ENCODE measurements at places on chromosomes 3 and 15. TPM values are rescaled to one million over a fixed set of nuclear protein-coding genes. Genes with fewer than 3 reads are reported as not detected.

GRCh38 chr3:21839592-21839991 lies 88.6 kb upstream of the ZNF385D start:
- DNase-seq = no peak
- no peaks in the 10 kb centered on the region for H3K4me1 ChIP-seq
- no peak overlapping the region for H3K4me3 ChIP-seq
- H3K27ac ChIP-seq = no peak overlapping the region
- H3K36me3 ChIP-seq = no peaks in the 10 kb centered on the region

DNA sequence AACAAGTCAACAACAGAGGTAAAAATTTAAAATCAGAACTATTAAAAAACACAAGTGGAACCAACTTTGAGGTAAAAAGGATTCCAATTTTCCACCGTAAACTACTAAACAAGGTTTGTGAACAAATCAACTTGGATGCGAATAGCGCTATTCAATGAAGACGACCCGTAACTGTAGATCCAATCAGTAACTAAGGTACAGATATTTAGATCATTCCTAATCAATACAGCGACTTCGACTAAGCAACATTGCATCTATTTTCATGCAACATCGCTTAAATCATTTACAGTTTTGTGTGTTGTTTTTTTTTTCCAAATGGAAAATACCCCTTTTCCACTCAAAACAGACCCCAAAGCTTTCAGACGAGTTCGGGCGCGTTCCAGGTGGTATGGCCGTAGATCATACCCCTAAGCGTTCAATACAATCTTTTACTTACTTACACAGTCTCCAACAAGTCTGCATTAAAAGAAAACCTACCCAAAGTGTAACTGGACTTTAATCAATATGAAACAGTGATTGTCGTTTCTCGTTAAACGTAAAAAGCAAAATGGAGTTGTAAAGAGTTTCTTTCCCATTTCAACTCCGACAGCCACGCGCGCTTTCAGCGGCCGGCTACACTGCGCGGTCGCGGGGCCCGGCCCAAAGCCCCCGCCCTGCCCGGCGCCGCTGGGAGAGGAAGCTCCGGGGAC lies 786 bp downstream of the RHOA start:
- H3K27ac ChIP-seq = peak overlapping the region; percentile 93
- no peaks in the 10 kb centered on the region for H3K36me3 ChIP-seq
- DNase-seq = no peak

DNA sequence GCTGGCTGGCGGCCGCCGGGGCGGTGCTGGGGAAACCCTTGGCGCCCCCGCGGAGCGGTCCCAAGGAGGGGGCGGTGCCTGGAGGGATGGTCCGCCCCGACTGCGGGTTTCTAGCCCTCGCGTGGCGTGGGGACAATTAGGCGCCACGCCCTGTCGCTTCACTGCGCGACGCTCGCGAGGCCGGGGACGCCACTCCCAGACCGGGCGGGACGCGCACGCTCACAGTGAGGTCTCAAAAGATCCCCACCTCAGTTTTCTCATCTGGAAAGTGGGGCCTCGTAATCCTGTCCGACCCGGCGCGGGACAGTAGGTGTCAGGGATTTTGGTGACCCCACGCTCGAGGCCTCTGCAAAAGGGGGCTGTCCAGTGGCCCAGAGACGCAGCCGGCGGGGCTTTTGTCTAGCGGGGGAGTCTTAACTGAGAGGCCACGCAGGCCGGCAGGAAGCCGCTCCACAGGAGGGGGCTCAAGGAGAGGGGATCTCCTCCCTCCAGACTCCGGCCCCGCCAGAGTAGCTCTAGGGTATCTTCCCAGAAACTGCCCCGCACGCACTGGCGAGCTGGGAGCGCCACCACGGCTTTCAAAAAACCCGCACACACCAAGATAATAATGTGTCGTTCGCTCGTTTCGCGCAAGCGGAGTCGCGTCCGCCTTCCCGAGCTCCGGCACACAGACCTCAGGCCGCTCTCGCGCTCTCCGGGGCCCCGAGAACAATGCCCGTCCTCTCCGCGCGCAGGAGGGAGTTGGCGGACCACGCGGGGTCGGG lies 710 bp upstream of the CLK3 start:
- H3K27me3 ChIP-seq = no peaks in the 10 kb centered on the region
- H3K27ac ChIP-seq = peak overlapping the region; percentile 99
- DNase-seq = peak; percentile 92
- H3K4me1 ChIP-seq = peaks cover 36% of the 10 kb centered on the region

Gene TERC
- 15.6 TPM for total RNA-seq

GRCh38 chr3:74267588-74268184 lies 346.8 kb downstream of the CNTN3 start:
- H3K27me3 ChIP-seq = no peaks in the 10 kb centered on the region
- H3K4me1 ChIP-seq = no peaks in the 10 kb centered on the region
- no peaks in the 10 kb centered on the region for H3K36me3 ChIP-seq
- DNase-seq = no peak
- H3K4me3 ChIP-seq = no peak overlapping the region

Gene CYP8B1
- not detected for total RNA-seq

Gene CYP19A1
- not detected for total RNA-seq

- no peaks in the 10 kb centered on the region for H3K36me3 ChIP-seq
- no peaks in the 10 kb centered on the region for H3K27me3 ChIP-seq
- DNase-seq = no peak
- H3K4me1 ChIP-seq = no peaks in the 10 kb centered on the region
Observed at GRCh38 chr3:25405335-25405734, 22.7 kb upstream of the RARB start.

Gene LRTM1
- not detected for total RNA-seq

GRCh38 chr3:73535137-73535536 lies 89.6 kb downstream of the PDZRN3 start:
- no peak for DNase-seq
- no peak overlapping the region for H3K27ac ChIP-seq
- no peak overlapping the region for H3K4me3 ChIP-seq
- H3K4me1 ChIP-seq = no peaks in the 10 kb centered on the region
- no peaks in the 10 kb centered on the region for H3K27me3 ChIP-seq
- H3K36me3 ChIP-seq = no peaks in the 10 kb centered on the region

DNA sequence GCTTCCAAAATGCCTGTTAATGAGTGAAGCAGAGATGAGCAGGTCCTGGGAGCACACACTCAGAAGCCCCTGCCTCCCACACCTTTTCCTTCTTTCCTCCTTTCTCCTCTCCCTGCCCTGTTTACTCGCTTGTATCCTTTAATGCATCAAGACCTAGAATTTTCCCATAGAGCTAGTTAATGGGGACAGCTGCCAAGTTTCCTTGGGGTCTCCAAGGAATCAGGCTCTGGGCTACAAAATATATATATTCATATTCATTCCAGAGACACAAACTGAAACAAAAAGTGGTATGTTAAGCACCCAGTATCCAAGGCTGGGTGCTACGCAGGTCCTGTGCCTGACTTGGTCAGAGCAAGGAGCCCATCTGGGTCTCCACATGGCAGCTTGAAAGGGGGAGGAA lies 235.6 kb downstream of the MYRIP start:
- DNase-seq = no peak
- no peaks in the 10 kb centered on the region for H3K36me3 ChIP-seq
- H3K4me3 ChIP-seq = no peak overlapping the region
- no peaks in the 10 kb centered on the region for H3K27me3 ChIP-seq
- no peaks in the 10 kb centered on the region for H3K4me1 ChIP-seq

DNA sequence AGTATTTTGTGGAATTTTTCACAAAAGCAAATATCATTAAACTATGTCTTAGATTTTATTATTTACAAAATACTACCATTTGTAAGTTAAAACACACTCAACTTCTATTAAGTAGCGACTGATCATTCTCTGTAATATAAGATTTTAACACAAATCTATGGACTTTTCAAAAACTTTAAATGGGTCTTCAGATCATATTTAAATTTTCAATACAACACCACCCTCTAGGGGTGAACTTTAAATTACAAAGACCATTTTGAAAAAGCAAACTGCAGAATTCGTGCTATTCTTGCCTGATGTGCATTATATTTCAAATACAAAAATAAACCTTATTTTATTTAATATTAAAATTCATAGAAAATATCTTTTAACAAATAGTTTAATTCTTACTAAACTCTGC lies 8.2 kb upstream of the VGLL4 start:
- DNase-seq = peak; percentile 35
- no peak overlapping the region for H3K4me3 ChIP-seq
- no peaks in the 10 kb centered on the region for H3K4me1 ChIP-seq

DNA sequence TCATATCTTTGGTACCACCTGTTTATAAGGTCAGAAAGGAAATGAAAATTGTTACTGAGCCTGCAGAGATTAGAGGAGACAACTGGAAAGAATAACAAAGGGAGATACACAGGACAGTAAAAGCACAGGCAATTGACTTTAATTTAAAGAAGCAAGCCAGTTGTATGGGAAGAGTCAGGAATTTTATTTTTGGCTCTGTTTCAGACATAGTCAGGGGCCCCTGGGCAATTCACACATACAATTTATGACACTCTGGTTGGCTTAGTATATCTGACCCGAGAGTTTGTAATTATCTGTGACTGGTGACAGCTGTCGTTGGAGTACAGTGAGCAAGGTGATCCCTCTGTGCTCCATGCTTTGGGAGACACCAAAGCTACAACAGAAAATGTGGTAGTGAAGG lies 591.9 kb upstream of the NECTIN3 start:
- no peak overlapping the region for H3K4me3 ChIP-seq
- H3K27ac ChIP-seq = no peak overlapping the region
- H3K4me1 ChIP-seq = no peaks in the 10 kb centered on the region
- H3K27me3 ChIP-seq = no peaks in the 10 kb centered on the region

GRCh38 chr3:163490119-163490518 lies 1588.2 kb downstream of the SI start:
- no peaks in the 10 kb centered on the region for H3K27me3 ChIP-seq
- no peaks in the 10 kb centered on the region for H3K36me3 ChIP-seq
- DNase-seq = no peak

GRCh38 chr3:73433687-73434086 lies 191.1 kb downstream of the PDZRN3 start:
- H3K27ac ChIP-seq = no peak overlapping the region
- H3K27me3 ChIP-seq = no peaks in the 10 kb centered on the region
- H3K4me3 ChIP-seq = no peak overlapping the region
- H3K4me1 ChIP-seq = no peaks in the 10 kb centered on the region
- no peaks in the 10 kb centered on the region for H3K36me3 ChIP-seq
- DNase-seq = no peak

- no peak for DNase-seq
- no peak overlapping the region for H3K4me3 ChIP-seq
- H3K4me1 ChIP-seq = peaks cover 21% of the 10 kb centered on the region
- no peak overlapping the region for H3K27ac ChIP-seq
Observed at GRCh38 chr15:58491499-58492202, 59.9 kb downstream of the LIPC start.

Gene LYZL4
- total RNA-seq = not detected

- no peaks in the 10 kb centered on the region for H3K36me3 ChIP-seq
- H3K27ac ChIP-seq = no peak overlapping the region
- DNase-seq = no peak
Observed at GRCh38 chr3:165643425-165643824, 193.8 kb downstream of the BCHE start.

DNA sequence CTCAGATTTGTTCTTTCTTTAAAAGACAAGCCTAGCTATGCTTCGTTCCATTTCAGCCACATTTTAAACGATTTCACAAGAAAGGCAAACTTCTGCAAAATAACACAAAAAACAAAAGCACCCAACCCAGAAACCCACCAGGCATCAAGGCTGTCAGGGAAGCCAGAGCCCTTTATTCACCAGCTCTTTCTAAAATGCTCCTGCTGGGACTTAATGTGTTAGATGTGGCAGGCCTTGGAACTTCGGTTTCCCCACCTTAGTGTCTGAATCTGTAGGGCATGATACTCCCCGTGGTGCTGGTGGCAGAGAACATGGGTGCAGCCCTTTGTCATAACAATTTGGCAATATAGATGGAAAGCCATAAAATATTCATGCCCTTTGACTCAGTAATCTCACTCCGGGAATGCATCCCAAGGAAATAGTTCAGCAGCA lies 56.8 kb upstream of the LCTL start:
- no peaks in the 10 kb centered on the region for H3K27me3 ChIP-seq
- no peak overlapping the region for H3K4me3 ChIP-seq
- H3K4me1 ChIP-seq = no peaks in the 10 kb centered on the region
- H3K36me3 ChIP-seq = no peaks in the 10 kb centered on the region

Gene CCR9
- 4.0 TPM for total RNA-seq

DNA sequence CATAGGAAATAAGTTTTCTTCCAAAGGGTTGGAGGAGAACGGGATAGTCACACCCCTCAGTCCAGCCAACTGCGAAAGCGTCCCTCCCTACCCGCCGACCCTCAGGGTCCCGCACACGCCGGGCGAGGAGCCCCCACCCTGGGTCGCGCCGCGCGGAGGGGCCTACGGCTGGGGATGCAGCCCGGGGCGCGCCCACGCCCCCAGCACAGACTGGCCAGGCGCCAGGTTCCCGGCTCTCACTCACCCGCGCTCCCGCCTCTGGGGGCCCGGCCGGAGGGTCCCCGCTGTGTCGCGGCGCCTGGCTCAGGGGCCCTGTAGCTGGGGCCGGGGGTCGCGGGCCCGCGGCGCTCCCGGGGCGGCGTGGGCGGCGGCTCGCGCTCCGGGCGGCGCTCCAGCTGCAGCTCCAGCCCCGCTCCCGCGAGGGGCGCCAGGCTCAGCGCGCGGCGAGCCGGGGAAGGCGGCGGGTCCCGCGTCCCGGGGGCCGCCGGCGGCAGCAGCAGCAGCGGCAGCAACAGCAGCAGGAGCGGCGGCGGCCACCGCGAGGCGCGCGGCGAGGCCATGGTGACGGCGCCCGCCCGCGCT lies 375 bp downstream of the HEG1 start:
- H3K36me3 ChIP-seq = no peaks in the 10 kb centered on the region
- peak overlapping the region; percentile 60 for H3K4me3 ChIP-seq
- peak overlapping the region; percentile 73 for H3K27ac ChIP-seq
- no peak for DNase-seq

DNA sequence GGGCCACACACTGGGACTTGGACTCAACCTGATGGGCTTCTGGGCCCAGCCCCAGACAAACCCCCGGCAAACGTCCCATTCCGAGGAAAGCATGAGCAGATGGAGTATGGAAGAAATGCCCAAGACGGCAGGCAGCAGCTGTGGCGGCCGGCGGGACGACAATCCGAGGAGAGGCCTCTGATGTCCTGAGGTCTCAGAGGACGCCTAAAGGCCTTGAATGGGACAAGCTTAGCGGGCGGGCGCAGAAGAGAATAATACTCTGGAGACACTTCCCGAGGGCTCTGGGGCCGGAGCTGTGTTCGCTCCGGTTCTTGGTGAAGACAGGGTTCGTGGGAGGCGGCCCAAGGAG lies 482 bp upstream of the OGG1 start:
- H3K27me3 ChIP-seq = no peaks in the 10 kb centered on the region
- peak overlapping the region; percentile 58 for H3K4me3 ChIP-seq
- DNase-seq = peak; percentile 5
- H3K4me1 ChIP-seq = peaks cover 33% of the 10 kb centered on the region
- H3K27ac ChIP-seq = peak overlapping the region; percentile 59

- DNase-seq = no peak
- no peaks in the 10 kb centered on the region for H3K4me1 ChIP-seq
- H3K27me3 ChIP-seq = no peaks in the 10 kb centered on the region
- H3K4me3 ChIP-seq = no peak overlapping the region
Observed at GRCh38 chr15:75357976-75358673, 10.3 kb downstream of the MAN2C1 start.

Measured in CD4-positive, alpha-beta memory T cell (primary cell).